Left lung (tissue), 14 donors: ENCODE measurements at places on chromosomes 6 and 20. TPM values are rescaled to one million over a fixed set of nuclear protein-coding genes. Genes with fewer than 3 reads are reported as not detected.

DNA sequence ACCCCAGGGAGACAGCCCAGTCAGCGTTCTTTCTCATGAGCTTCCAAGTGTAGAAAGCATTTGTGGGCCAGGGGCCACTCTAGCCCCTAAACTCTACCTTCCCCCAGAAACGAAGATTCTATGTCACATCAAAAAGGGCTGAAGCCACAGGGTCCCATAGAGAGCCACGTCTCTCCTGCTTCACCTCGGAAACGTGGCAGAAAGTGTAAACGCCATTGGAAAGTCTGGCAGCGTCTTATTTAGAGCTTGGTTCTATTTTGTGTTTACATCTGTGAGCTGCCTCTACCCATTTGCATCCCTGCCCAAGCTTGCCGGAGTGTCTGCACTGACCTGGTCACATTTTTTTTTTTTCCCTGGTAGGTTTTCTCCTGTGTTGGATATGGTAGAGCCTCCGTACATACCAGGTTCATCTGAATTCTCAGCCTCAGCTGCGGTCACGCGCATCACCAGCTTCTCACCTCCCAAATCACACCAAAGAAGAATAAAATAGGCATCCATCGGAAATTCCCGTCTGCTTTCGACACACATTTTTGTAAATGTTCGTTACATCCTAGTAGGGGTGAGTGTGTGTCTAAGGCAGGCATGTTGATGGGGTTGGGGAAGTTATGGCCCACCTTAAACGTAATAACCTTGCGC, 62.6 kb downstream of the NPEPL1 start:
- no peak for DNase-seq

DNA sequence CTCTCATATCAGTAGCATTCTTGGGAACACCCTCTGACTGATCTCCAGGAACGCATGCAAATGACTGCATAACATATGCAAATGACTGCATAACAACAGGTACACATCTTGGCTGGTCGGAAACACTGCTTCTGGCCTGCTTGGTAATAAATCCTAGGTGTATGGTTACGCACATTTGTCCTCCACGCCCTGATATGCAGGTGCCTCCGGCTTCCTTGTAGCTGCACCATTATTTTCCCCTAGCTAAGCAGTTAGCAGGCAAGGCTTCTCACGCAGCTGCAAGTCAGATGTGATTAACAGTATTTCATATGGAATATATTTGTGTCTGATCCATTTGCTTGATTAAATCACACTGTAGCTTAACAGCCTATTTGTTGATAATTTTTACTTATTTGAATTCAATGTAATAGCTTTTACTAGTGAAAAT, 5.9 kb downstream of the RPS6KA2 start:
- DNase-seq, result no peak

- no peak for DNase-seq
These were observed 89.8 kb downstream of the ATRN start for GRCh38 chr20:3560578-3560977.

RGS17 gene
- 2.7 TPM for polyA plus RNA-seq

GRCh38 chr20:31527266-31527665, 13.0 kb downstream of the HM13 start:
- DNase-seq, result no peak
